ENCODE measurements at places on chromosomes 4 and X.

DNA sequence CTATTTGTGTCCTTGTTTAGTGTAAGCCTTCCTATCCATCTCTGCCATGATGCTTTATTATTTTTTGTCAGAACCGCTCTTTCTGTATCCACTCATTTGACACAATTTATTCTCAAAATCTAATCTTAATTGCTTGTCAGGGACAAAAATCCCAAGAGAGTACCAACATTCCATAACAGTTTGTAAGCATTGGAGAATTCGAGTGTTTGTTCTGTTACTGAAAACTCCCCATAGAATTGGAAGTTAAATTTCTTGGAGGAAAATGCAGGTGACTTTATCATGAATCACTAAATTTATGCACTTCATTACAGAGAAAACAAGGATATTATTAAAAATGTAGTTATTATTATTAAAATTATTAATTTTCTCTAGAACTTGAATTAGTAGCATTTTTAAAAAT is 1986.1 kb downstream of the ARAP2 start:
- DNase-seq, result no peak

DNA sequence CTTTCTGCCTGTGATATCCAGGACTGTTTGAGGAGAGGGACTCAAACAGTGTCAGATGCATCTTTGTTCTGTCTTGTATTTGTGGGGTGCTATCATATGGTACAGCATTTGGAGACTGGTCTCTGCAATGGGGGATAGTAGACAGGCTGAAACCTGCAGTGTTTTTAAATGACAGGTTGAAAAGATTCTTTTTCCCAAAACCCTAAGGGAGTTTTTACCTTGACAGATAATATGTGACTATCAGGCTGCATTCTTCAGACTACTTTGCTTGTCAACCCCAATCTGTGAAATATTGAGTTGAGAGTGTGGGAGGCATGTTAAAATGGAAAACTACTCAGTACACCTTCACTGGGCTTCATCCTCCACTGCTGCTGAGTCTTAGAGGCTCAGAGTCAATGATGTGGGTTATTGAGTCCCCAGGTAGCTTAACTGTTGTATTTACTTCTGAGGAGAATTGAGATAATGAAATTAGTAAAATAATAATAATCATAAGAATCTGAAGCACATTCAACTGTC is 274.9 kb downstream of the GASK1B start:
- DNase-seq, result no peak

DNA sequence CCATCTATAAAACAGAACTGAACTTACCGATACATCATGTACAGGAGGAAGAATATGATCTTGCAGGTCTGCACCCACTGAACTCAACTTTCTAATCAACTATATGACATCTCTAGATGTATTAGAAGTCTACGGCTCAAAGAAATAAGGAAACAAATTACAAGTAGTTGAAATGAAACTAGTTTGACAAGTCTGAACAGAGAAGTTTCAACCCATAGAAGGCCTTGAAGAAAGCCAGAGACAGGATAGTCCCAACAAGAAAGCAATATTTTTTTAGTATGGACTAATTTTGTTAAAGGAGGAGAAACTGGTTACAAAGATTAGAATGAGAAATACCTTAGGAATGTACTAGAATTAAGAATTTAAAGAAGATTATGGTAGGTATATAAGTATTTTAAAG is at the start of gene TMPRSS11A:
TMPRSS11A (minus strand) TSS at position 138 of the 400 bp plus-strand sequence; CDS start at position 38, 100 bp downstream.
- no peak for DNase-seq

DNA sequence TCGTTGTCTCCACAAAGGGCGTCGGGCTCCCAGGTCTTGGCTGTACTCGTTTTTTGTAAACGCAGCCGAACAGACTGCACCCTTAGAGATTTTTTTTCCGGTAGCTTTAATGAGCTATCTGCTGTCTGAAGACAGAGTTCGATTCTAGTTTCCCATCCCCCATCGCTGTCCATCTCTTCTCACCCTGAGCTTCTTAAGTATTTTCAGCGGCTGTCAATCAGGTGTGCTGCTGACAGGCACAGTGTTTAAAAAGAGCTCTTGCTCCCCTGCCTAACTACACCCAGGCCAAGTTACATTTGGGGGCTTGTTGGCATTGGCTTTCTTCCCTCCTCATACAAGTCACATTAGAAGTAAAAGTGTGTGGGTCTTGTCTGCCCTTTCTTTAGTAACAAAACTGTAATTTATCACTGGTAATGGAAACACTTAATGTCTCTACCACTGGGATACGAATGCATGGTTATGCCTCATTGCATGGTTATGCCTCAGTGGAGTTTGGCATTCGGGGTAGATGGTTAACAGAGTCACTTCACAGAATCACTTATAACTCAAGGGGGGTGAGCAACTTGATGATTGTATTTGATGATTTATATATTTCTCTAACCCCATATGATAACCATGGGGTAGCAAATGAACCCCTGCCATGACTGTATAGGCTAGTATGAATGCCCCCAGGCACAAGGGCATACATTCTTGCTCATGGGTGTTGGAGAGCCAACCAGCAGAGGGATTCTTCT is 1.4 kb upstream of the ARHGAP6 start:
- no peak for DNase-seq

GRCh38 chrX:100478714-100479306 is 68.7 kb upstream of the PCDH19 start:
- DNase-seq, result no peak

DNA sequence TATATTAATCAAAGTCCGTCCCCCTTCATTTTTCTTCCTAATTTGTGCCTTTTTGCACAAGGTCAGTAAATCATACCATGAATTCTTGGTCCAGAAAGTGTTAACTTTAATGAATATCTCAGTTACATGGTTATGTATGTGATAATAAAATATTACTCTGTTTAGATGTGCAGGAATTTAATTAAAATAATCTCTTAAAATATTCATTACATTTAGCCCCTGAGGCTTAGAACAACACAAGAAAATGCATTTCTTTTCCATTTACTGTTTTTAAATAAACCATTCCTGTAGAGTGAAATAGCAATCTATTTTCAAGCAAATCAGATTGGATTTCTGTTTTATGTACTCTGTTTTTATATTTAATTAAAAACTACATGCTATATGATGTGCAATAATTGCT is 17.6 kb downstream of the MAB21L2 start:
- DNase-seq, result no peak

- DNase-seq, result no peak
Measured at GRCh38 chr4:129014566-129015509, 78.5 kb downstream of the SCLT1 start.

DNA sequence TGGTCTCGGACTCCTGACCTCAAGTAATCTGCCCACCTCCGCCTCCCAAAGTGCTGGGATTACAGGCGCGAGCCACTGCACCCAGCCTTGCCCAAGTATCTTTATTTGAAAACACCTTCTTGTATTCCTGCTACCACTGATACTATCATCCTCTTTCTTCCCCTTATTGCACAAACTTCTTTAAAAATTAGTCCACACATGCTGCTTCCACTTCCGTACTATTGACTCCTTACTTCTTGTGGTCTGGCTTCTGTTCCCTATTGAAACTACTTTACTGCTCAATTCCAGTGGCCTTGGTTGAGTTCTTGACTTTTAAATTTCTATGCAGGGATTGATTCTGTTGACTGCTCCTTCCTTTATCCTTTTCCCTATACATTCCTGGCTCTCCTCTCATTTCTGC is 38.8 kb downstream of the MTM1 start:
- no peak for DNase-seq

DNA sequence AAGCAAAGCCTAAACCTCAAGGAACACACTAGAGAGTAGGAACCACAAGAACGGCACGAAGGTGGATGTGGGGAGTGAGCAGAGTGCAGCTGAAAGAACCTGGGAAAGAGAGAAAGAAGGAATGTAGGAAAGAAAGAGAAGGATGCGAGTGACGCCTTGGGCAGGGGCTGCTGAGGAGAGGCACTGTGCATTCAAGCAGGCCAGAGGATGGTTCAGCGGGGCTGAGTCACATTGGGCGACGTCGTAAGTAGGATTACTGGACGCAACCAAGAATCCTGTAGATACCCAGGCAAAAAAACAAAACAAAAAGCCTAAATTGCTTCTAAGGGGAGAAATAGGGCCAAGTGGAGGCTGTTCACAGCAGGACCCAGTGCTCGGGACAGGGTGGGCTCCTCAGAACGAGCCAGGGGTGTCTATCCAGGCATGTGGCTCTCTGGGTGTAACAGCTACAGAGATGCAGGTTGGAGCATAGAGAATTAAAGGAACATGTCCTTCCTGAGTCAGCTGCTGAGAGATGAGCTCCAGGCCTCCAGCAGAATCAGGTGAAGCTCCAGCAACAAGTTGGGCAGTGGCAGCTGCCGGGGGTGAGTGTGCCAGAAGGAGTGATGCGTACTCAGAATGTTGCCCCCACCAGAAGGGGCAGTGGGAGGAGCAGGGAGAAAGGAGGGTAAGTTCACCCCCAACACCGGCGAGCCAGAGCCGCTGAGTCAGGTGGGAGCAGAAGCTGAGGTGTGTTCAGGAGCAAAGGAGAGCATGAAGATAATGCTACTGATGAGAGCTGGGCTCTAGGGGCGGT is 38.6 kb downstream of the NELFA start:
- no peak for DNase-seq

DNA sequence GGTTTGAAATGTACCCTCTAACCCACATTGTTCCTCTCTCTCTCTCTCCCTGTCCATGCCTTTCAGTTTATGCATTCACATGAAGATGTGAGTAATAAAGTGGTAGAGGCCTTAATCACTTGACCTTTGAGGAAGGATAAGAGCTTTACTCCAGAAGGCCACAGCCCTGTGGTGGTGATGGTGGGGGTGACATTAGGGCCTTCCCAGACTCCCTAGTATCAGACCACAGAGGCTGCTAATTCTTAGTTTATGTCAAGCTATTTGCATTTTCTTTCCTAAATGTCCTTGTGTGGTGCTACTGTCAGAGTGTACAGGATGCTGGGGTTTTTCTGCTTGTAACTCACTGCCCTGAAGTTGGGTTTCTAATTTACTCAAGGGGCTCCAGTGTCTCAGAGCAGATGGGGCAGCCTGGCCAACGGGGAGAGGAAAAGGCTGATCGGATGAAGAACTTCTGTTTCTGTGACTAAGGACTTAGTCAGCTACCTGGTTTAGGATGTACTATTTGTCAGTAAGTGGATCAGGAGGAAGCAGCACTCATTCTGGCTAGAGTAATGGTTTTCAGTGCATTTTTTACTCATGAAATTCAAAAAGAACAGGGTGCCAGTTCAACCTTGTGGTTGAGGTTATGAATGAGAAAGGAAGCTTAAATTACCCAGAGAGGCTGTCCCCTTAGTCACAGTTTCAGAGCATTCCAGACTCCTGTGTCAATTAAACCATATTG is 509.6 kb upstream of the DIPK2B start:
- DNase-seq, result peak; percentile 43

DNA sequence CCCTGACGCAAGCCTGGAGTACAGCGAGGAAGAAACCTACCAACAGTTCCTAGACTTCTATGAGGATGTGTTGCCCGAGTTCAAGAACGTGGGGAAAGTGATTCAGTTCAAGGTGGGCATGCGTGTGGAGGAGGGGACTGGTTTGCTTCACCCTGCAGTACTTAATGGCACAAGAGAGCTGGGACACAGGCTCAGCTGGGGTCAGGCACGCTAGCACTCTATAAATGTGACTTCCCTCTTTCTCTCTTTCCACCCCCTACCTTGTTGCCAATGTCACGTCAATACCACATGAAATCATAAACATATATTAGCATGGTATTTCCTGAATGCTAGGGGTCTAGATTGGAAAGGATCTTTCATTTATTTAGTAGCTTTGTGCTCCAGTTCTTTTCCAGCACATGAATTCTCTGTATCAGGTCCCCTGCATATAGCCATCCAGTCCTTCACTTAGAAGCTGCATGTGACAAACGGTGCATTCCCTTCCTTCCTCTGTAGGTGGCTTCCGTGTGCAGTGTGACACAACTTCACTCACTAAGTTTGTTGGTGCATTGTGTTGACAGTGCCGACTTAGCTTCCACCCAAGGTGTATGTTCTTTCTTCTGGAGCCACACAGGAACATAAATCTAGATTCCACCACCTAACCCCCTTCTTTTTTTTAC is 25.6 kb downstream of the ZRSR2 start:
- DNase-seq, result peak; percentile 25

GRCh38 chr4:174522183-174523024 is at the start of gene HPGD:
Gene HPGD (minus strand): TSS chr4:174522488. CDS start chr4:174522451, 37 bp downstream.
- DNase-seq, result peak; percentile 29

Data from GM03348 (cell line).